ENCODE measurements at places on chromosomes 2 and 18. TPM values are rescaled to one million over a fixed set of nuclear protein-coding genes. Genes with fewer than 3 reads are reported as not detected.

DNA sequence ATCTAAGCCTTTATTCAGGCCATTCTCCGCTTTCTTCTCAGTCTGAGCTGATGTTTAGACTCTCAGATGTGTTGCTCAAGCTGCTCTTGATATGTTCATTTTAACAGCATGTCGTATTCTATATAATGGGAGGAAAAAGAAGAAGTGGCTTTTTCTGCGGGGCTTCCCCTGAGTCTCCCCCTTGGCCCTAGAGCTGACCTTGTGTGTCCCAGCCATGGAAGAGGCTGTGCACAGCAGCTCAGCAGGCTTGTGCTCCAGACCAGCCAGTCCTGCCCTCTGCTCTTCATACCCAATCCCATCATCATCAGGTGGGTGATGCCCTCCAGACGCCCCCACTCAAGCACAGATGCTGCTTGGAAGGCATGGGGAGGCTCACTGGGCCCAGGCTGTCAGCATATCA is 155.1 kb upstream of the CELF4 start:
- DNase-seq, result no peak

PDCD1 gene
- total RNA-seq, result not detected

GRCh38 chr18:26650310-26651268 is 102.2 kb upstream of the KCTD1 start:
- no peak for DNase-seq

RBM44 gene
- 0.18 TPM for total RNA-seq

KRTCAP3 gene
- total RNA-seq, result not detected
